ENCODE measurements at places on chromosomes 2 and 18.

DNA sequence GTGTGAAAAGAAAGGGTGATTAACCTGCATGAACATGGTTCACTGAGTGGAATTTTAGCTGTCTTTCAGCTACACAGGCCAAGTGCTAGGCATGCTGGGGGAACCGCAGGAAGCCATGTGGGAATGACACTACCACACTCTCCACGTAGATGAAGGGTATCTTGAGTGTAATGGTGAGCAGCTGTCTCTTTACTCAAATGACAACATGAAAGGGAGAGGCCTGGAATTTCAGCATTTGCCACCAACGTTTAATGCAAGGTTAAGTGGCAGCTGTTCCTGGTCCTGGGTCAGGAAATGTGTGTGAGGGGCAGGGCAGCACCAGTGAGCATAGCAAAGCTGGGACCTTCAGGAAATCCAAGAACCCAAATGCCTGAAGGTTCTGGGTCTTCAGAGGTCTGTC lies 588.4 kb downstream of the SLC4A3 start:
- no peak for DNase-seq

DNA sequence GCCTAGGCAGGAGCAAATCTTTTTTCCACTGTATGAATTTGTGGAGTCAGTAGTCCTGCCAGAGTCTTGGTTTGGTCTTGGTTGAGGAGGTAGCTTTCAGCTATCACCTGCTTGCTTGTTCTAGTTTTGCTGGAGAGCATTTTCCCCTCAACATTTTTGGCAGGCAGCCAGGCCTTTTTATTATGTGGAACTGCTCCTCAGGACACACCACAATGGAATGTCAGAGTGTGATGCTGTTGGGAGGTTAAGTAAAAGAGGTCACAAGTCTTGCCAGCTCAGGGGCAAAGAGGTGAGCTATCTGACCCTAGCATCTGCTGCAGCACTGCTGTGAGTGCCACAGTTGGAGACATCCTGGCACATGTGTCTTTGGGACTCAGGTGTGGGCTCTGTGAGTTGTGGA lies 258.0 kb downstream of the CNTNAP5 start:
- no peak for DNase-seq

DNA sequence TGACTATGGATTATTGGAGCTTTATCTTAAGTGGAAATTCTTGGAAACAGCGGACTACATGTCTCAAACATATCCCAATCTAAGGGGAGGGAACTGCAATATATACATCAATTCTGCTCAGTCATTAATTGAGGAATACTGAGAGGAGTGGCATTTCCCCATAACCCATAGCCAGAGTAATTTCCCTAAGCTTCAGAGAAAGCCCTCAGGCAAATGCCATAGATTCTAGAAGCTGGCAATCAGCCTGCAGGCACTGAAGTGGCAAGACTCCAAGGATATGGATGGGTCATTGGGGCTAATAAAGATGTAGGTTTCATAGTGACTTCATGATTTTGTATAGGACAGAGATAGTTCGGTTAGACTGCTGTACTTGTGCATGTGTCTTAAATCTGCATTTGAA lies 1960.5 kb upstream of the PIK3C3 start:
- DNase-seq: no peak

DNA sequence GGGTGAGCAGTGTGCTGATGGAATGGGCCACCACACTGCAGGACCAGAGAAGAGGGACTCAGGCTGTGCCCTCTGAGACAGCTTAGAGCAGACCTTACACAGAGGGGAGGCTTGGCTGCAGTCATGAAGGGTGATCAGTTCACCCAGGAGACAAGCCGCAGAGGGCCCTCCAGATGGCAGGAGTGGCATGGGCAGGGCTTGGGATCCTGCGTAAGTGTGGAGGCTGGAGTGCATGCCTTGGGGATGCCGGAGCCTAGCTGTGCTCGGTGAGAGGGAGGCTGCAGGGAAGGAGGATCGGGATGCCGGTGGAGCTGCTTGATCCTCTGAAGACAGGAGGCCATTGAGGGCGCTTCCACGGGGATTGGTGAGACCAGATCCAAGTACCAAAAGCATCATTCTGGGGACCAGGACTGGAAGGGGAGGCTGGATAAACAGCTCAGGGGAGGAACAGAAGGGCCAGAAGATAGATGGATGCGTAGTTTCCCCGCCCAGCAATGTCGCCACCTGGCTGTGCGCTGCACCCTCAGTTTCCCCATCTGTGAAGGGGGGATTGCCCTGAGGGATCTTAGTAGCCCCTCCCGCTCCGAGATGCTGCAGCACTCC lies 163.4 kb downstream of the INHBB start:
- DNase-seq: no peak

GRCh38 chr2:202267495-202267894 lies 1.9 kb downstream of the NOP58 start:
- DNase-seq: peak; percentile 65

DNA sequence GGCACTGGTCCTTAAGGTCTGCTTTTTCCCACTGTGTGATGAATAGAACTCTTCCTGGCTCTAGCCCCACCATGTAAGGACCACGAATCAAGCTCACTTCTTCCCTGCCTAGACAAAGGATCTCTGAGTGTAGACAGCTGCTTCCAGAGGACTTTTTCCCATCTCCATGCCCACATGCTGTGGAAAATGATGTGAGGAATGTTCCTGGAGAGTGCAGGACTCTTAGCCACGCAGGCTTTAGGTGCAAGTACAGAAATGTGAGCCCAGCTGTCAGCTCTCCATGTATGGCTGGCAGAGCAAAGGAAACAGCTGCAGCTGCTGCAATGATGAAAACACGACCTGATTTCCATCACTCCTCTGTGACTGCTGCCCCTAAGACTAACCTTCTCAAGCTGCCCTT lies 35.5 kb downstream of the NXPH2 start:
- no peak for DNase-seq

- DNase-seq: no peak
These were observed 78.5 kb downstream of the EXOC6B start for GRCh38 chr2:72747344-72747743.

DNA sequence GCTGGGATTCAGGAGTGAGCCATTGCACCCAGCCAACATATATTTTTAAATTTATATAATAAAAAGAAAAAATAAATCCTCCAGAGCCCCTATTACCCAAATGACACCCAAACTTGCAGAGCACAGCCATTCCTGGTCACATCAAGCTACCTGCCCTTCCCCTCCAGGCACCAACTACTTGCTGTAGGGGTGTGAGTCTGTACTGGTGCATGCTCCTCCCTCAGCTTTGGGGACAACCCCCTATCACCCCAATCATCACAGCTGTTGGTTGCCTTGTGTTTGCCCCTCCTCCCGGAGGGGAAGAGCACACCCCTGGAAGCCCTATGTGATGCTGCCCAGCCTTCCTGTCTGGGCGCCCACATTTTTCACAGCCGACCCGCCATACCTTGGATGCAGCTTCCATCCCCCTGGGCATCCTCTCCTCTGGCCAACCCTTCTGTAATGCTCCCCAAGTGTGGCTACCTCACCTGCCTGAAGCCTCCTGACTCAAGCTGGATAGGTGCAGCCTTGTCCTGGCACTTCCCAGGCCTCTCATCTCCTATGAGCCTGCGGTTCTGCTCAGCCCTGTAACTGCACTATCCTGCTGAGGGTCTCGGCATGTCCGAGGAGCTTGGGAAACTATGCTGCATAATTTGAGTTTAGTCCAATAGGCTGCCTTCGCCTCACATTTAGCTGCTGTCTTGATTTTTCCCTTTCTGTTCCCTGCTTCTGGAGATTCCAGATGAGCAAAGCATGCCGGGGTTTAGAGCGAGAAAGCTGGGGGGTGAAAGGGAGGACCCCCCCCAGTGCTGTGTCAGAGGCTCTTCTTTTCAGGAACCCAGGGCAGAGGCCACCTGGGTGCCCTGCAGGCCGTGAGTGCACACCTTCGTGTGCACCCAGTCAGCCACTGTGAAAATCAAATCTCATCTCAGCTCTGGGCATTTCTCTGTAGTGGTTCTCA lies 27.2 kb downstream of the CHST10 start:
- DNase-seq: no peak

DNA sequence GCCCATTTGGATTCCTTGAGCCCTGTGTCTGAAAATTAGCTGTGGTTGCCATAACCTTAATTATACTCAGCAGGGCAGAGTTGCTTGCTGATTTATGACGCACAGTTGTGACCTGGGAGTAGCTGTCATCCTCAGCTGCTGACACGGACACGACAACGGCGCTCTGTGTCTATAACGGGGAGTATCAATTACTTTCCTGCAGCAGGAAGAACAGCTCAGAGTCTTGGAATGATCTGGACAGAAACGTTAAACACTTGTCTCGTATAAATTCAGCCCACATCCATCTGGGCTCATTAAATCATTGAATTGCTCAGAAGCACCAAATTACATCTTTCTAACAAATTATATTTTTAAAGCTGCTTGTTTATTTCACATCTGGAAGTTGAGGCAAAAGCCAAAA lies 116.3 kb downstream of the SEPTIN10 start:
- DNase-seq: no peak

DNA sequence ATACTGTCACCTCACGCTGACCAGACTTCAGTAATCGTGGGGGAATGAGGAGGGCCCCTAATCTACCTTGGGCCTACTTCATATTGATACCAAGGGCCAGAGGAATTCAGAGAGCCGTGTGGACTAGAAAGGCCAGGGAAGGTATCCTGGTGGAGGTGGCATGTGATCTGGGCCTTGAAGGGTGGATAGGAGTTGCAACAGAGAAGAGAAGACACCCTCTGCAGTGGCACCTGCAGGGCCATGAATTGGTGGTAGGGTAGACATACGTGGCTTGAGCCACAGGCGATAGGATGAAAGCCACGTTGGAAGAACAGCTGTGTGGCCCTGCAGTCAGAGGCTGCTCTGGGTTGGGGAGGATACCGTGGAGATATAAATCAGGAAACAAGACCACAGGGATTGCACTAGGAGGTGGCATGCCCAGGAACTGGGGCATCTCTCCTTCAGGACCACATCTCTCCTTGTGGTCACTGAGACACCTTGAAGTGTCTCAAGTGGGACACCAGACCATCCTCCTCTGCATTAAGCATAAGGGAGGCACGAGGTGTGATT lies 141.4 kb downstream of the CYP26B1 start:
- DNase-seq: no peak

GRCh38 chr2:201072201-201072530 lies 365 bp downstream of the NDUFB3 start:
- DNase-seq: no peak

GRCh38 chr2:152078662-152079061 lies 20.2 kb downstream of the CACNB4 start:
- DNase-seq: no peak

DNA sequence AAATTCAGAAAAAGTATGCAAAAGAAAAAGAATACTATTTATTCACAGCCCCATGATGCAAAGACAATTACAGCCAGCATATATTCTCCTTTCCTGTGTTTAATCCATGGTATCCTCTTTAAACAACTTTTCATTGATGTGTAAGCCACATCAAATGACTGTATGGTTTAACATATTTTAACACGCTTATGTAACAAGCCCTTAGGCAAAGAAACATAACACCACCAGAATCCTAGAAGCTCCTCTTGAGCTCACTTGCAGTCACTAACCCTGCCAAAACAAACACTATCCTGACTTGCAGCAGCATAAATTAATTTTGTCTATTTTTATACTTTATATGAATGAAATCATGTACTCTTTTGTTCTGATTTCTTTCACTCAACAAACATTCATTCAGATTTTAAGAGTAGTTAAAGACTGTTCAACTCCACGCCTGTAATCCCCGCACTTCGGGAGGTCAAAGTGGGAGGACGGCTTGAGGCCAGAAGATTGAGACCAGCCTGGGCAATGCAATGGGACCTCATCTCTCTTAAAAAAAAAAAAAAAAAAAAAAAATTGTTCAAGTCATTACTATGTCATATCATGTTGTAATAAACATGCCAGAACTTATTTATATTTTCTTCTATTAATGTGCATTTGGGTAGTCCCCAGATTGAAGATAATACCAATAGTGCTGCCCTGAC lies 226.3 kb downstream of the NBAS start:
- no peak for DNase-seq

GRCh38 chr2:213152065-213152794 lies 818 bp upstream of the IKZF2 start:
- DNase-seq: peak; percentile 56

GRCh38 chr2:171293661-171294060 lies 133.0 kb upstream of the TLK1 start:
- no peak for DNase-seq

GRCh38 chr2:236252602-236253001 lies 11.6 kb downstream of the ASB18 start:
- DNase-seq: no peak
